T-cell (primary cell): ENCODE measurements at places on chromosomes 5 and 9.

- no peak for DNase-seq
These were observed 67.6 kb downstream of the TLE4 start for GRCh38 chr9:79639354-79639753.

- DNase-seq, result peak; percentile 9
These were observed 593 bp downstream of the BRD3OS start for GRCh38 chr9:134025606-134026541.

DNA sequence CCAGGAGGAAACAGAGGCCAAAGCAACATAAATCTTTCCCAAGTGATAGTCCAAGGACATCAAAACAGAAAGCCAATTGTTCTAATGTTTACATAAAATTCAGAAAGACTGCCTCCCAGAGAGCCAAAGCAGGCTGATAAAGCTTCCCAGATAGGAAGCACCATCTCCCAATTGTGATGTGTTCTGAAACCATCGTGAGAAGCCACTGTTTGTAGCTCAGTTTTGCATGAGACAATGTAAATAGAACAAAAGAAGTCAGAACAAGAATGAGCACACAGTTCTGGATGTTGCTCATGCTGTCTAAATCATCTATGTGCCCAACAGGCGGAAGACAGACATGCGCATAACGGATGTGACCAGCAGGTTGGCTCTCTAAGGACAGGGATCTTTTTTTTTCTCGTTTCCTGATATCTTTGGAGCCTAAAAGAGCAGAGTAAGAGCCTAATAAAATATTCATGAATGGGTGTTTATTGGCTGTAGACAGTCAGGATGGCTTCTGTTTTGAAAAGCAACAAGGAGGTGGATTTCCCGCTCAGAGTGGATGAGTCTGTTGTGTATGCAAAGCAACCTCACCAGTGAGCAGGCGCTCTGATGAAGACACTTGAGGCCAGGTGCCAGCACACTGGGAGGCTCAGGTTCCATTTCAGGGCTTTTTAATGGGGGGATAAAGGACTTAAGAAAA lies 113.6 kb downstream of the GNA14 start:
- DNase-seq, result no peak

DNA sequence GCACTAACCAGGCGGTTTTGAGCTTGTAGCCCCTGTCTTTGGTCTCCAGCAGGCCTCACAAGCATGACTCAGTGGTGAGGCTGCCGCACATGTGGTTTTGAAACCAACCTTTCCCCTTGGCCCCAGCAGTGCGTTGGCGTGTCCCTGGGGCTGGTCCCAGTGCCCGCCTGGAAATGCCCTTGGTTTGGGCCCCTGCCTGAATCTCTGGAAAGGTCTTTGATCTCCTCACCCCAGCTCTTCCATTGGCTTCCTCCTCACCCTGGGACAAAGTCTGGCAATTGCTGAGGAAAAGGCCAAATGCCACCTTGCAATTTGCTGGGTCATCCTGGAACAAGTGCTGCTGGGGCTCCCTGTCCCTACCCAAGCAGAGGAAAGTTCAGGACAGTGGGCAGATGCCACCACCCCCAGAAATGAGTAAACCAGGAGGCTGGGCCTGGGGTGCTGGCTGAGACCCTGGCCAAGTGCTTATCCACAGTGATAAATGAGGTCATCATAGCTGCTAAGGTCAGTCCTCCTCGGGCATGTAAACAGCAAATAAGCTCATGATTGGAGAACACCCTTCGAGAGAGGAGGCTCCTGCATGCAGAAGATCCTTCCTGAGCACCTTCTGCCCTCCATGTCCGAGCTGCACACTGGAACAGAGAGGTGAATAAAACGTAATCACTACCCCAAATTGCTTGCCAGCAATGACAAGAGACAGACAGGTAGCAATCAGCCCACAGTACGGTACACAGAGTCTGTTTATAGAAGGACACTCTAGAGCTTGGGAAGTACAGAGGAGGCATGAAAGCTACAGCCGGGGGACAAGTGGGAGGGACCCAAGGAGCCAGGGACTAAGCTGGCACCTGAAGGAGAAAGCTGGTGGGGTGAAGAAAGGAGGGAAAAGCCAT lies 98.9 kb upstream of the CPEB4 start:
- no peak for DNase-seq

DNA sequence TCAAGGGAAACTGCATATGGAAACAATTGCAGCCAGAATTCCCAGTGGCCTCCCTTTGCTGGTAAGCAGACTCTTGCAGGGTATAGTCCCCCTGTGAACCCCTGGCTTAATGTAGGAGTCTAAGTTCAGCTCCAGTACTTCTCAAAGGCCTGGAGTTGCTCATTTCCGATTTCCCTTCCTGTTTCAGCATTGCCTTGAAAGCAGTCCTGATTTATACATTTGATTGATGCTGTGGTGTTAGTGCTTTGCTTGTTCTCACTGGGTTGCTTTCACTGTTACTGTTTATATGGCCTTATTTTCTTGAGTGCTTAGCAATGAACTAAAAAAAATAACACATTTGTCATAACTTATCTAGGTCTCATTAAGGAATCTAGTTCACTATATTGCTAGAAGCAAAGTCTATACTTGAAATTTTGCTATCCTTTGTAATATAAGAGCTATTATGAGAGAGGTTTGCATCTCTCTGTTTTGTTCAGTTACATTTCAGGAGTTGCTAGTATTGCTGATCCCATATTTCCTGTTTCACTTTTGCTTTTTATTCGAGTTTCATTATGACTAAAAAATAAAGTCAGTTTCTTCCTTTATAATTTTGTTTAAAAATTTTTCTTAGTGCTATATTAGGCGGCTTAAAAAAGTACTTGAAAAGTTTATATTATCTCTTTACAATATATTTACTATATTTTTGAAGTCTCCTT lies 122.4 kb upstream of the NMUR2 start:
- no peak for DNase-seq

DNA sequence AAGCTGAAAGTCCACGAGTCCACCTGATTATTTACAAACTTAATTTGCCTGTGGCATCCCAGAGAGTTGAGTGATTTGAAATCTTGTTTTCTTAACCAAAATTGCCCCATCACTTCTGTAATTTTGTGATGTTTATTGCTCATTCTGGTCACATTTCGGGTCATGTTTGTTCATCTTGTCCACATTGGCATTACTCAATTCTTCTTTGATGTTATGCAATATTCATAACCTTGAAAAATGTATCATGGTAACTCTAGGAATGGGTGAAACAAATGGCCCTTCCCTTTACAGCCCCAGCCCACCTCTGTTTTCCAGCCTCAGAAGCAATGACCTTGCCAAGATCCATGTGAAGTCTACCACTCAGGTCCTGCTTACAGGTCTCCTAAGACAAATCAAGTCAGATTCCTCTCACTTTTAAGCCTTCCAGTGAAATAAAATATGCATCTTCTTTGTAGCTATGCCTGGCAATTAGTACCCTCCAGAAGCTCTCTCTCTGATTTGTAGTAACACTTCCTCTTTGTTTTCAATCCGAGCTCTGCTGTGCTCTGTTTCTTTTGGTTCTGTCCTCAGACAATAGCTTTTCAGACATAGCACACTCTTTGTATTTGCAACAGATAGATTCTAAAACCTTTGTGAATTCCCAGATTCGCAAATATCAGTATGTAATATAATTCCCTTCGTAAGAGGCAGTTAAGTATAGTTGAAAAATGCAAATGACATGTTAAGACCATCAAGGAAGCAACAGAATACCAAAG lies 330.3 kb upstream of the IRX1 start:
- DNase-seq, result no peak

DNA sequence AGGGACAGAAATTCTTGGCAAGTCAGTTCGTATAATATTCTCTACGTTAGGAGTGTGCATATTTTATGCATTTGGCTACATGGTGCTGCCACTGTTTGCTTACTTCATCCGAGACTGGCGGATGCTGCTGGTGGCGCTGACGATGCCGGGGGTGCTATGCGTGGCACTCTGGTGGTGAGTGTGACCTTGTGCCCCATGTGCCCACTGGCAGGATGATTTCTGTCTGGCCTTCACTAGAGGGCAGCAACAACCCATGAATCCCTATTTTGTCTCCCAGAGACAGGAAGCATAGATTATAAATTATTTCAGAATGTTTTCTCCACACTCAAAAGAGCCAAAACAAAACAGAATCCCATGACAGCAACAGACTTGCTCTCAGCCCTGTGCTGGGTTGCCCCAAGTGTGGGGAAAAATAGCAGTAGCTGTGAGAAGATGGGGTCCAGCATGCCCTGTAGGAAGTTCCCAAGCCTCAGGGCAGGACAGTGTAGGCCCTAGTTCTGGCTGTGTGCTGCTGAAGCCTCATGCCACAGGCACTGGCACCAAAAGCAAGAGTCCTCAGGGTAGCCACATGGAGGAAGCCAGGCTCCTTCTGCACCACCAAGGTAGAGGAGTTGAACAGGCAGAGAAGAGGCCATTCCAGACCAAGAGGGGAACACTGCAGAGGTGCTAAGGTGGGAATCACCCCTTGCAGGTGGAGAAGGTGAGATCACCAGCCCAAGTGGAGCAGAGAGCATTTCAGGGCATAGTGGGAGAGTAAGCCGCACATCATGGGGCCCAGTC lies 16.0 kb downstream of the SLC22A5 start:
- DNase-seq, result peak; percentile 69

DNA sequence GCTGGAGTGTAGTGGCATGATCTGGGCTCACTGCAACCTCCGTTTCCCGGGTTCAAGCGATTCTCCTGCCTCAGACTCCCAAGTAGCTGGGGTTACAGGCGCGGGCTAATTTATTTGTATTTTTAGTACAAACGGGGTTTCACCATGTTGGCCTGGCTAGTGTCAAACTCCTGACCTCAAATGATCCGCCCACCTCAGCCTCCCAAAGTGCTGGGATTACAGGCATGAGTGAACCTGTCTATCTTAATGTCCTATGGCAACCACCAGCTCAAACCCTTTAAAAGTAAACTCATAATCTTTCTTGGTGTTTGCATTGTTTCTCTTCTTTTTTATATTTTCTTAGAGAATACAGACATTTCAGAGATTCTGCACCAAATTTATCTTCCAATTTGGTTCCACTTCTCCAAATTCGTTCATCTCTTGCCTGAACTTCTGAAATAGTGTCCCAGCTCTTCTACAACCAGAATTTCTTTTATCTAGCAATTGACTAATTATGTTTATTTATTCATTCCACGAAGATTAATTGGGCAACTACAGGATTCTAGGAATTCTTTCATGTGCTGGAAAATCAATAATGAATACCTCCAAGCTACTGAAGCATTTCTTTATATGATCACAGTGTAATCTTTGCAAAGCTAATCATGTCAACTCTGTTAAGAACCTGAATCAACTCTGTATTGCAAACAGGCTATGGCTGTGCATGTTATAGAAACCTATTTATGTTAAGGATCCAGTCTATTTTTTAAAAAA lies 60.0 kb upstream of the TYRP1 start:
- DNase-seq, result no peak

GRCh38 chr5:140588311-140589070 lies 23.9 kb downstream of the SLC35A4 start:
- DNase-seq, result no peak

GRCh38 chr5:73793911-73794310 lies 167.9 kb downstream of the ARHGEF28 start:
- no peak for DNase-seq

DNA sequence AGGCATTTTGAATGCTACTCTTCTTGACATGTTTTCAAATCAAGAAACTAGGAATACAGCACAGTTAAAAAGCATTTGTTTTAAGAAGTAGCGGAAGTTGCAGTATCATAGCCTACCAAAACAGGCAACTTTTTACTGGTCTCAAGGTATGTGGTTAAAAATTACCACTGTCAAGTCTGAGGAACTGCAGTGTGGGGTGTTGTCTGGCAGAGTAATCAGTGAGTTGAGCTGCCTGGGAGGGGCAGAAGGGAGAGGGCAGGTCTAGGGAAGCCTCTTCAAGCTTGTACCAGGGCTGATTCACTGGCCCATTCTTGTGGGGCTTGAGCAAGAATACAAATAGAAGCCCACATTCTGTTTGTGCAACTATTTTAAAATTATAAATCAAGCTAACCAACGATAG lies 42.4 kb upstream of the SV2C start:
- DNase-seq, result no peak

GRCh38 chr9:126700296-126700695 lies 86.6 kb downstream of the LMX1B start:
- no peak for DNase-seq

GRCh38 chr5:41408676-41409443 lies 101.5 kb downstream of the PLCXD3 start:
- DNase-seq, result no peak

- DNase-seq, result no peak
These were observed 4.8 kb upstream of the SLC6A18 start for GRCh38 chr5:1220351-1220750.

DNA sequence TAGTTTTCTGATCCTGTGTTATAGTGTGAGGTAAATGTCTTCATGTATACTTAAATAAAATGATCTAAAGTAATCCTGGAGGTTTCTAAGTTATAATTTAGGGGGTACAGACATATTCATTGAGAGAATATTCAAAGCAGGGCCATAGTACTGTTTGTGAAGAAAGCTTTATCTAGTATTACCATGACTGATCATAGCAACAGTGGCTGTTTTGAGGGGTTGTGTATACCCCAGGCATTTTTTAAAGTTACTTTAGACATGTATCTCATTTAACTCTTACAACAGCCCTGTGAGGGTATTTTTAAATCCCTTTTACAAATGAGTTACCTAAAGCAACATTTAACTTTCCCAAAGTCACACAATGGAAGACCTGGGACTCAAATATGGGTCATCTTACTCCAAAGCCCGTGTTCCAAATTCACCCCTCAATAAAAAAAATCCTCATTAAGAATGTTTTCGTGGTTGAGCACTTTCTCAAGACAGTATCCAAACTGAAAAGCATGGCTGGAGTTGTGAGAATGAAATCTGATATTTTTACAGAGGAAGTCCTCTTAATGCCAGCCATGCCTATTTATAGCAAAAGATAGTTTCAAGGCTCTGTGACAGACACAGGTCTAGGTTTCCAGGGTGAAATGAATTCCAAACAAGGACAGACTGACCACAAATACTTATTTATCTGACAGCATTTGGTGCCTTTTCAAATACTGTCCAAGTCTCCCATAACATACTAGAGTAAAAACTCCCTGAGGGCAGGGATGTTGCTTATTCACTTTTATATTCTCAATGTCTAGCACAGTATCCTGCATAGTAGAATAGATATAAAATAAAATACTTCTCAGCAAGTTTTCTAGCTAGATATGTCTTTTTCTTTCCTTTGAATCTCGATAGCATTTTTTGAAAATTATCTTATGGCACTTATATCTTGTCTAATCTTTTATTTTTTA lies 10.4 kb downstream of the STOM start:
- no peak for DNase-seq

- DNase-seq, result no peak
These were observed 18.6 kb upstream of the ANKRD18A start for GRCh38 chr9:38638881-38639576.

GRCh38 chr5:8396756-8397155 lies 527.8 kb downstream of the MTRR start:
- DNase-seq, result no peak

- no peak for DNase-seq
These were observed 171.4 kb upstream of the NFIB start for GRCh38 chr9:14485366-14485765.

- DNase-seq, result no peak
These were observed 150 bp downstream of the SNX30 start for GRCh38 chr9:112750764-112751055.

DNA sequence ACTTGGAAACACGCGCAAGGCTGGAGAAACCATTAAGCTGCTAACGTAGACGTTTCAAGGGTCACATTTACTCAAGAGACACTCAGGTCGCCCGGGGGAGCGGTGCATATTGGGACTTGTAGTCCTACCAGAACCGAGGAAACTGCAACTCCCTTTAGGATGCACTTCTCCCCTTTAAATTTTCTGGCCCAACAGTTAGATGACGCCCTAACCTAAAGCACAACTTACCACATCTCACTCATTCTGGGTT lies 384 bp upstream of the DMXL1 start:
- peak; percentile 88 for DNase-seq

GRCh38 chr9:106324591-106325280 lies 538.2 kb upstream of the ZNF462 start:
- DNase-seq, result no peak
